Panc1 (cell line): ENCODE measurements at places on chromosomes 3 and 15.

DNA sequence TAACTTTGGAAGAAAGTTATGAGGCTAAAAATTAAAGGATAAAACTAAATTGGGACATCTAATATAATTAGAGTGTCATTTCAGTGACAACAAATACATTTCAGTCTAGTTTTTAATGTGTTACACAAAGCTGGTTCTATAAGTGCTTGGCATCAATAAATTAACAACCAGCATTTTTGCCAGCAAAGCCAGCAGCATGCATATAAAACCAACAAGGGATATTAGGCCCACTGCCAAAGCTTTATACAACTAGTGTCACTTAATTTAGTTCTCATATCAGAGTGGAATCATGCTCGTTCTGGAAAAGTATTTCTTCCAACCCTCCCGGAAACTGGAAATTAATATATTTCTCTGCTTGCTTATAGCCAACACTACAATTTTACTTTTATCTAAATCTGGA lies 88.8 kb downstream of the THBS1 start:
- DNase-seq: no peak

- no peak for DNase-seq
These were observed 24.1 kb upstream of the RASGRP1 start for GRCh38 chr15:38588672-38589071.

DNA sequence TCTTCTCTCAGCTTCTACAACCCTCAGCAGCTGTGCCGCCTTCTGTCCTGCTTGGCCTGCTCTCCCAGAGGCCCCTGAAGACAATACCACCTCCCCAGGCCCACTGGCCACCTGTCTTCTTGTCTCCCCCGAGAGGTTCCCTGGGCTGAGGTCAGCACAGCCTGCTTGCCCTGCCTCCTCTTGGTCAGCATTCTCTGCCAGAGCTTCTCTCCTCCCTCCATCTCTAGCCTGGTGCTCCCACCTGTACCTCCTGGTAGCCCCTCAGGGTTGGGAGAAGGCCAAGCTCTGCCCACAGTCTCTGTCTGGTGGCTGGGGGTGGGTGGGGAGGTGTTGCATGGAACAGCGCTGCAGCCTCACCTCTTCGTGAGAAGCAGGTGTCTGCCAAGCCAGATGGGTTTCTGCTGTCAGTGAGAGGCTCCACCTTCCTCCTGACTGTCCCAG lies 5.6 kb upstream of the ISLR start:
- DNase-seq: no peak

DNA sequence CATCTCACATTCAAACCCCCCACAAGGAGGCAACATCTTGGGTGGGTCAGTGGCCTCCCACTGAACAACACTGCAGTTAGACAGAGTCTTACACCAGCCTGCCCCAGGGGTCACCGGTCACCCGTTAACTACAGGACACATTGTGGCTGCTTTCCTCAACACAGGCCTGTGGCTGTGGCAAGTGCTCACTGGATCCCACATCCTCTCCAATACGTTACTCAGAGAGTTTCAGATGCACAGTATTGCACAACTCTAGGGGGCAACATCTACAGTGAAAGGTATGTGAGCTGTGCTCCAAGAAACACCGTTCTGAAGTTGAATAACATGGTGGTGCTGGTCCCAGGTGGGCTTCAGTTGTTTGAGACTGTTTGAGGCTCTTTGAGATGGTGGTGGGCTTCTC lies 41.0 kb downstream of the CTDSPL start:
- no peak for DNase-seq

DNA sequence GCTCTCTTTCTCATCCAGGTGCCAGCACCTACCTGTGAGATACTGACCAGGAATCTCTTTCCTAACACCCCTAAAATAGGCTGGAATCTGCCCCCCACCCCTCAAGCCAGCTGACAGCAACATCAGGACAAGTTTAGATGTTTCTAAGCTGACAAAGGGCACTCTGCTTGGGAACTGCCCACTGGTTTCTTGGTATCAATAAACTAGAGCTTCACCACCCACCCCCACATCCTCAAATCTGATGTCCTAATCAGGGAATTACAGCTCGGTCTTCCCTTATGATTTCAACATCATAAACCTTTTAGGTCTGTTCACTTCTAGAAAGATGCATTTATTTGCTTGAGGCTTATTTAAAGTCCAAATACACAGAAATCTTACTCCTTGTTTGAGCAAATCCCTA lies 34.7 kb downstream of the CEP19 start:
- no peak for DNase-seq

- no peak for DNase-seq
These were observed 25.6 kb upstream of the FAM174B start for GRCh38 chr15:92681141-92681631.

DNA sequence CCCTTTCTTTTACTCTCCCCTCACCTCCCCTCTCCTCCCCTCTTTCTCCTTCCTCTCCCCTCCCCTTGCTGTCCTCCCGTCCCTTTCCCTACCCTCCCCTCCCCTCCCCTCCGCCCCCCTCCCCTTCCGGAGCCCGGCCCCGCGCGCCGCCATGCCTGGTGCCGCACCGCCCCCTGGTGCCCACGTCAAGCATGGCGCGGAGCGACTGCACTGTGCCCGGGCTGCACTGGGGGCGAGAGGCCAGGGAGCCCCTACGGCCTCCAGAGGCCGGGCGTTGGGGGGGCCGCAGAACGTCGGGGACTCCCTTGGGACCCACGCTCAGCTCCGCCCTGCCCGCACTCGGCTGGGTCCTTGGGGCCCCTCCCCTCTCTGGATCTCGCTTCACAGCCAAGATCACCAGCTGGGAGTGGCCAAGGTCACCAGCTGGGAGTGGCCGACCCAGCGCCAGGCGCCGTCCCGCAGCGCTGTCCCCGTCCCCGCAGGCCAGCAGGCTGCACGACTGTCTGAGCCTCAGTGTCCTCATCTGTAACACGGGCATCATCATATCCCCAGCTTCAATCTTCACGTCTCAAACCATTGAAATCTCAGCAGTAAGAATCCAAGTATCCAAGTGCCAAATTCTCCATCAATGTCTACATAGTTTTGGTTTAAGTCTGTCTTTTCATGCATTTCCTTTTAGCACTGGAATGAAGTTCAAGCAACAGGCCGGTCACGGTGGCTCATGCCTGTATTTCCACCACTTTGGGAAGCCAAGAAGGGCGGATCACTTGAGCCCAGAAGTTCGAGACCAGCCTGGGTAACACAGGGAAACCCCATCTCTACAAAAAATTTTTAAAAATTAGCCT lies 42.5 kb downstream of the TPRA1 start:
- DNase-seq: peak; percentile 17

DNA sequence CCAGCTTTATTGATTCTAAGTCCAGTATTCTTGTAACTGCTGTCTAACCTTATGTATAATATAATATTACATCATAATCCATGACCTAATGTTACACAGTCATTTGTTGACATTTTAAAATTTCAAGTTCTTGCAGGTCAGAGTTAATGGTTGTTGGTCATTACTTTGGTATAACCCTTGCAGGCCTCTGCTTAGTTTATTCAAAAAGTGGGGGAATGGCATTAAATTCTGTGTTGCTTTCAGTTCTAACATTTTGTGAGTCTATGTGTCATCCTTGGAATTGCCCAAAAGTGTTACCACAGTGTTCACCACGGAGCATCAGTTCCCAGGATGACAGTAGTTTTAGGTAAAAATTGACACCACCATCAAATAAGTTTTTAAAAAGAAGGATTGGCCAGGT lies 174.8 kb upstream of the BCL6 start:
- no peak for DNase-seq

- DNase-seq: no peak
These were observed 426.2 kb downstream of the SQOR start for GRCh38 chr15:46061002-46061401.

DNA sequence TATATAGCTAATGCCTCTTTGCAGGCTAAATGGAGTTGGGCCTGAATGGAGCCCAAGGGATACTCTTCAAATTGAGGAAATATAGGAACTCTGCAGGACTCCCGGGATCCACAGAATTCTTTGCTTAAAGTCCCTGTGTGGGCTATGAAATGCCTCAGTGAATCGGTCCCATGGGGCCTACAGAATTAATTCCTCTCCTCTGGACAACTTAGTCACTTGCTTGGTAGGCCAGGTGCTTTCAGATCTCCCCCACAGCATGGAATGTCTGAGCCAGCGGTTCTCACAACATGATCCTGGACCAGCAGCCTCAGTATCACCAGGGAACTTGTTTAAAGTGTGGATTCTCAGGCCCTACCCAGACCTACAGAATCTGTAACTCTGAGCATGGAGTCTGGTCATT lies 15.1 kb upstream of the PRICKLE2 start:
- no peak for DNase-seq

DNA sequence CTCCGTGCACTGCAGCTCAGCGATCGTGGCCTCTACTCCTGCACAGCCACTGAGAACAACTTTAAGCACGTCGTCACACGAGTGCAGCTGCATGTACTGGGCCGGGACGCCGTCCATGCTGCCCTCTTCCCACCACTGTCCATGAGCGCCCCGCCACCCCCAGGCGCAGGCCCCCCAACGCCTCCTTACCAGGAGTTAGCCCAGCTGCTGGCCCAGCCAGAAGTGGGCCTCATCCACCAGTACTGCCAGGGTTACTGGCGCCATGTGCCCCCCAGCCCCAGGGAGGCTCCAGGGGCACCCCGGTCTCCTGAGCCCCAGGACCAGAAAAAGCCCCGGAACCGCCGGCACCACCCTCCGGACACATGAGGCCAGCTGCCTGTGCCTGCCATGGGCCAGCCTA lies 3.7 kb upstream of the GNAT1 start:
- DNase-seq: no peak

DNA sequence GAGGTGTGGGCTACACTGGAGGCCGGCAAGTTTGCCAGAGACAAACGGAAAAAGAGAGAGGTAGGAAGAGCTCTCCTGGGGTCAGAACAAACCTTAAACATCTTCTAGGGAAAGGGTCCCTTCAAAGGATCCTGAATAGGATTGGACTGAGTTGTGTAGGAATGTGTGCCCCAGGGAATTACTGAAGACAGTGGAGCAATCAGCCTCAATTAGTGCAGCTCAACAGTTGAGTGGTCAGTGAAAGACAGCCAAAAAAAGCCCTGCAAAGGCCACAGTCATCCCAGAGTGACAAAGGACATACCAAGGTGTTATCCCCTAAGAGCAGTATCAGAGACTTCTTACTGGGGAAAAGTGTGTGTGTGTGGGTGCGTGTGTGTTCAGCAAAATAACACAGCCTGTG lies 70.3 kb downstream of the NUP210 start:
- DNase-seq: no peak

DNA sequence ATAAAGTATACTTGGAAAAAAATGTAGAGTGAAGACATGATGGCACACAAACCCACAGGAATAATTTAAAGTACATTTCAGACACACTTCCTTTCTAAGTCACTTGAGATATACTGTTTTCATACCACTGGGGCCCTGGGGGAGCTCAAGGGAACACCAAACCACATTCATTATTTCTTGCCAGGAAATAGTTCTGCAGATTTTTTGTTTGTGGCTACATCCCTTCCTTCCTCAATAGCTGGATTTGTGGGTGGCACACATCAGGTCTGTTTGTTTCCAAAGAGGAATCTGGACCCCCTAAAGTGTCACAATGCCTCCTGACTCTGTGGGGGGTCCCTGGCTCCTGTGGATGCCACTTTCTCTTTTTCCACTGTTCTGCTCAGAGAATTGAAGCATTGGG lies 153.5 kb upstream of the COL8A1 start:
- DNase-seq: no peak

DNA sequence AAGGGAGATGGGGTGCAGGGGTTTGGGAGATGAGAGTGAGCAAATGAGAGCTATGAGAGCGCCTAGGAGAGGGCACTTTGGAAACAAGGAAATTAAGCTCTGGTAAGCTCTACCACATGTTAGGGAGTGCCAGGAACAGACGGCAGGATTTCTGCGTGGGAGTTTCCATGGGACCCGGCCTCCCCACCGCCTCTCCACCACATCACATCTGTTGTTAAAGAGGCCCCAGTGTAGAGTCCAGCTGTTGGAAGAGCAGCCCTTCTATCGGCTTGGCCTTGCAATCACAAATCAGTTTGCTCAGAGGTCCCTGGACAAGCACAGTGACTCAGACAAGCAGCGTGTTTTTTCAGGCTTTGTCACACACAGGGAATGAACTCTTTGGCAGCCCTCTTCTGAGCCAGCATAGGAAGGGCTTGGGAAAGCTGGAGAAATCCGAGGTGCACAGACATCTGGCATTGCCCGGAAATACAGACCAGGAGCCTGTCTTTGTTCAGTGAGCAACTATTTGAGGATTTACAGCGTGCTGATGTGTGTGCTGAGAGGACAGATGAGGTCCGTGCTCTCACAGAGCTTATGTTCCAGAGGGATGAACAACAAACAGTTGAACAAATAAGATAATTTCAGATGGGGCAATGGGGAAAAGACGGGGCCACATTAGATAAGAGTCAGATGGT lies 370.6 kb upstream of the PROK2 start:
- peak; percentile 36 for DNase-seq

GRCh38 chr15:60399246-60399915 lies 1.6 kb upstream of the ANXA2 start:
- no peak for DNase-seq

DNA sequence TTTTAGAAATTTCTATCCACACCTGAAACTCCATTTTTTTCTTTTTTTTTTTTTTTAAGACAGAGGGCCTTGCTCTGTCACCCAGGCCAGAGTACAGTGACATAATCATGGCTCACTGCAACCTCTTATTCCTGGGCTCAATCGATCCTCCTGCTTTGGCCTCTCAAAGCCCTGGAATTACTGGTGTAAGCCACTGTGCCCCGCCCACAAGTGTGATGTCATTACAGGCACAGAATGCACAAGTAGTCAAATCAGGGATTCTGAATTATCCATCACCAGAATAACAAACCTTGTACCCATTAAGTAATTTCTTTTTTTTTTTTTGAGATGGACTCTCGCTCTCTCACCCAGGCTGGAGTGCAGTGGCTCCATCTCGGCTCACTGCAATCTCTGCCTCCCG lies 1.9 kb downstream of the UQCRC1 start:
- no peak for DNase-seq

DNA sequence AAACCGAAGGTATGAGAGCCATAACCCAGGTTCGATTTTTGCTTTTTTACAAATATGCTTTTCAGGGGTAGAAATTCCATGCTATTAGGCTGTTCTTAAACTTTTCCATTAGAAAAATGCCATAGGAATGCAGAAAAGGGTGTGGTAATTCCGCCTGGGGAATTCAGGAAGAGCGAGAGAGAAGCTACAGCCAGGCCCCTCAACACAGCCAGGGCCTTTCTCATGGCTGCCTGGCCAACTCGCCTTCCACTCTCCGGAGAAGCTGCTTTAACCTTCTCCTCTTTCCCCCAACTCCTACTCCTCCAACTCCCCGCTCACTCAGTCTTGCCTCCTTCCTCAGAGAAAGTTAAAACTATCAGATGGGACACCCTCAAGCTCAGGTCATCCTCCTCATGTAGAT lies 9.1 kb upstream of the TICRR start:
- DNase-seq: no peak

GRCh38 chr3:51968170-51968775 lies 1.0 kb upstream of the PCBP4 start:
- no peak for DNase-seq

GRCh38 chr3:69791919-69792399 lies 52.7 kb downstream of the MITF start:
- no peak for DNase-seq

- DNase-seq: no peak
These were observed 20.2 kb downstream of the TGFBR2 start for GRCh38 chr3:30626443-30627180.

- DNase-seq: no peak
These were observed 9.1 kb upstream of the TP63 start for GRCh38 chr3:189621948-189622603.
